ENCODE measurements at places on chromosomes 6 and 20.

DNA sequence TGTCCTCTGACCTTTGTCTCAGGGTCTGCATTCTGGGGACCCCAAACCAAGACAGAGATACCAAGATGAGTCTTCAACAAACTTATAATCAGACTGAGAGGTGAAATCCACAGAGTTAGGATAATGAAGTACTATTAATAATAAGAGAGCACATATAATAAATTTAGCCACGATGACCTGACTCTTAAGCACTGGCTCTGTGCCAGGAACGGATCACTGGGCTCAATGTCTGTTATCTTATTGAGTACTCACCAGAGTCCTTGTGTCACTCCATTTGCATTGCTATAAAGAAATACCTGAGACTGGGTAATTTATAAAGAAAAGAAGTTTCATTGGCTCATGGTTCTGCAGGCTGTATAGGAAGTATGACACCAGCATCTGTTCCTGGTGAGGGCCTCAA lies 18.9 kb upstream of the ITPR3 start:
- no peak for DNase-seq

- no peak for DNase-seq
Observed at GRCh38 chr6:159716247-159717096, 10.8 kb upstream of the WTAP start.

DNA sequence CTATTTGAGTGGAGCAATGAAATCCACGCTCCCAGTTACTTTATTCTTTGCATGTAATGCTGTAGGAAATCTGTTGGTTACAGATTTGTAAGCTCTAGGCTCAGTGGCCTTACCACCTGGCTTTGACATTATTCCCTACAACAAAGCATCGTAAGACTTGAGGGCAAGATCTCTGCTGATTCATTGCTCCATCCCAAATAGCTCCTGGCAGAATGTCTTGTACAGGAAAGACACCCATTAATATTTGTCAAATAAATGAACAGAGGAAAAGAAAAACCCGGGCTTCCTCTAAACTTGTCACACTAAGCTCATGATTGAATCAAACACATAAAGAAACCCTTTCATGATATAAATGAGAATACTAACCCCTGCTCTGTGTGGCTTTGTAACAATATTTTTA lies 357.5 kb upstream of the RNF217 start:
- no peak for DNase-seq

DNA sequence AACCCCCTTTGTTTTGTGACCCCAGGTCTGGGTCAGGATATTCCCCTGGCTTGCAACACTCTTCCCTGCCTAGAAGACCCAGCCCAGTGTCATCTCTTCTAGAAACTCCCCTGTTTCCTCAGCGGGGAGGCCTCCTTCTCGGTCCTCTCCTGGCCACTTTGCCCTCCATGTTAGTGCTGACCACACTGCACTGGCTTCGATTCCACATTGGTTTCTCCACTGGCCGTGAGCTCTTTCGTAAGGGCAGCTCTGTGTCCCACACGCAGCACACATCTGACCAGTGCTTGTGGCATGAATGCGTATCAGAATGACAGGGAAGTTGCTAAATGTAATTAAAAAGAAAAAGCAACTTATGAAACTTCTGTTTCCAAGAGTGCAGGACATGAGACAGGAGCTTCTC lies 49.4 kb upstream of the FNDC1 start:
- DNase-seq: no peak

DNA sequence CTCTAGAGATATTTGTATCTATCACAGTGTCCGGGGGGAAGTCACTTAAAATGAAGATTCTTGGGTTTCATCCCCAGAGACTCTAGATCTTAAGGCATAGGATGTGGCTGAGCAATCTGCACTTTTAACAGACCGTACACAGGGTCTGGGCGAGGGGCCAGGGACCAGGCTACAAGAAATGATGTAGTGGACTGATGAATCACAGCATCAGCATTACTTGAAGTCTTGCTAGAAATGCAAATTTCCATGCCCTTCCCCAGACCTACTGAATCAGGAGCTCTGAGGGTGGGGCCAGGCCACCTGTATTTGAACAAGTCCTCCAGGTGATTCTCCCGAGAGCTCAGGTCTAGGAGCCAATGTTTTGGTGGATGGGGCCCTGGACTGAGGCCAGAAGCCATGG lies 168.4 kb downstream of the DOK5 start:
- DNase-seq: no peak

GRCh38 chr6:170173335-170173881 lies 117.5 kb downstream of the DLL1 start:
- DNase-seq: no peak

Data from endothelial cell (in vitro differentiated cells).